ENCODE measurements at places on chromosomes 1 and 21. TPM values are rescaled to one million over a fixed set of nuclear protein-coding genes. Genes with fewer than 3 reads are reported as not detected.

VPS13D gene
- 32.4 TPM for total RNA-seq

GRCh38 chr1:64111787-64112186 is 91.6 kb upstream of the UBE2U start:
- no peak for DNase-seq

DNA sequence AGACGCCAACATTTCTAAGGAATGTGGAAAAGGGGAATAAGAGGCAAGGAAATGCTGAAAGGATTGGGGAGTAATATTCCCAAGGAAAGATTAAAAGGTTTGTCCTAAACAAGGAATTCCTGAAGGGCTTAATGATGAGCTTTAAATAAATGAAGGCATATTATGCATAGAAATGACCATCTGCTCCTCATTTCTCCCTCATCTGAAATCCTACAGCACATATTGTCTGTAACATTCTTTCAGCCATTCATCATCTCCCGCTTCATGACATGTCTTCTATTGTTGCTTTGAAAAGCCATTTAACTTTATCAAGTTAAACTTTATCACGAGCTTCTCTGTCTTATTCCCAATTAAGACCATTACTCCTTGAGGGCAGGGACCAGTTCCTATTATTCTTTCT is 608.7 kb upstream of the PLXNA2 start:
- DNase-seq: no peak

DNA sequence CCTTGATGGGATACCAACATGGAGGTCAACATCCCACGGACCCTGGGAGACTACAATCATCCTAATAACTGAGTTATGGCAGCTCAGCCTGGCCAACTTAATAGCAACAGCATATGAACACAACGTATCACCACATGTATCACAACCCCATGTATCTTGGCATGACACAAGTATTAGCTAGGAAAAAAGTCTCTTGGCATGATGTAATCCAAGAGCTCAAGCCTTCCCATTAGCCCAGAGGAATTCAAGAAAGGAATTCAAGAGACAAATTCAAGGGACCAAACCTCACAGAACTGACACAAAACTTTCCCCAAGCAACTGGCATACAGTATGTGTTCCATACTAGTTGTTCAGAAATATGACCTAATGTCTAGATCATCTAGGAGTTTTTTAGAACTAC is 100.9 kb upstream of the HMGB4 start:
- no peak for DNase-seq

GRCh38 chr1:236067854-236068454 is 3.1 kb upstream of the NID1 start:
- DNase-seq: no peak

PCAT6 gene
- total RNA-seq: 0.24 TPM

AKR7A3 gene
- 0.06 TPM for total RNA-seq

DNA sequence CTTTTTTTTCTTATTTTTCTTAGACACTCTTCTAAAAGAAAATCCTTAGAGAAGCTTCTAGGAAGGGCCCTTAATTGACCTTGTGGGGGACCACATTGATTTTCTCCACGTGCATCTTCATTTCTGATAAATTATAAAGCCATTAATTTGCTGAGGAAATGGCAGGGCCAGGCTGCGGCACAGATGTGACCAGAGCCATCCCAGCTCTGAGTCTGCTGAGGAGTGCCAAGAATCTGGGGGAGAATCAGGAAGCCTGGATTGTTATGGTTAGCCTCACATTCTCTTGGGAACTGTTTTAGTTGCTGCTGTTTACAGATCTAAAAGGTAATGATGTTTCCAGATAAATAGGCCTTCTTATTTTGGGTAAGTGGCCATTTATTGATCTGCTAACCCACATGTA is 16.2 kb downstream of the PROX1 start:
- peak; percentile 55 for DNase-seq

DNA sequence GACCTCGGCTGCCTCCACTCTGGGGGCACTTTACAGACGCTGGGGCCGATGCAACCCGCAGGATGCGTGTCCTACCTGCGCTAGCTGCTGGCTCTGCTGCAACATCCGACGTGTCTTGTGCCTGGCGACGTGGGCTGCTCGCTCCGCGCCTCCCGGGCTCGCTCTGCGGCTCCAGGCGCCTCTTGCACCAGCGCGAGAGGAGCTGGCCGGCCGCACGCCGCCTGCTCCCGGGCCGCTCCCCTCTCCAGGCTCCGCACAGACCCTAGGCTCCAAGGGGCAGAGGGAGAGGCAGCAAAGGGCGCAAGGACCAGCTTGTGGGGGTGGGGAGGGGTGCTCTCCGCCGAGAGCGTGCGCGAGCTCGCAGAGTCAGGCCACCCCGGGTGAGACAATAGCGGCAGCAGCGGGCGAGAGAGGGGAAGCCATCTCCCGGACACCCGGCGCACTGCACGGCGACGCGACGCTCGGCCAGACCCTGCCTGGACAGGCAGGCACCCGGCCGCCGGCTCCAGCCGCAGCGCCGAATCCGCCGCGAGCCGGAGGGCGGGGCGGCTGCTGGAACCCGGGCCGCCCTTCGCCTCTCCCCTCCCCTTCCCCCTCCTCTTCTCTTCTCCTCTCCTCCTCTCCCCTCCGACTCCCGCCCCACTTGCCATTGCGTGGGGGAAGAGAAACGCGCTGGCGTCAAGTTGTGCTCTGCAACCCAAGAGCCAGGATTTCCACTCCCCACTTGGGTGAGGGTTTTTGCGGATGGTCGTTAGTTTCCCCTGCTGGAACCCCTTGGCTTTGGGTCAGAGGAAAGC is at the start of gene PIK3C2B:
PIK3C2B (minus strand) TSS at position 525 of the 797 bp plus-strand sequence. CDS start 25,003 bp downstream, outside the sequence.
- peak; percentile 86 for DNase-seq

RGS2 gene
- 7.1 TPM for total RNA-seq

GRCh38 chr1:228062812-228063211 is 19.7 kb upstream of the ARF1 start:
- DNase-seq: no peak

DNA sequence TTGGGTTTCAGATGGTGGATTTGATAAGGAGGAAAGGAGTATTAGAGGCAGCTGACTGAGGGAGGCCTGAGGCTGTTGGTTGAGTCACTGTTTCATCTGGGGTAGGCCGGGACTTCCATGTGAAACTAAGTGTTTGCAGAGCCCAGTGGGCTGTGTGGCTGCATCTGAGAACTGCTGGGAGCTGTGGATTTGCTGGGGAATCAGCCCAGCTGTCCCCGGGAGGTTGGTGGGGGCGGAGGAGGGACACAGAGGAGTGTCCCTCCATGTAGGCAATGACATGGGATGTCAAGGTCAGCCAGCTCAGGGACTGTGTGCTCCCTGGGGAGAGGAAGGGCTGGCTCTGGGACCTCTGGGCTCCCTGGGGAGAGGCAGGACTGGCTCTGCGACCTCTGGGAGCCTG is 36.4 kb downstream of the SLC2A7 start:
- no peak for DNase-seq

DNA sequence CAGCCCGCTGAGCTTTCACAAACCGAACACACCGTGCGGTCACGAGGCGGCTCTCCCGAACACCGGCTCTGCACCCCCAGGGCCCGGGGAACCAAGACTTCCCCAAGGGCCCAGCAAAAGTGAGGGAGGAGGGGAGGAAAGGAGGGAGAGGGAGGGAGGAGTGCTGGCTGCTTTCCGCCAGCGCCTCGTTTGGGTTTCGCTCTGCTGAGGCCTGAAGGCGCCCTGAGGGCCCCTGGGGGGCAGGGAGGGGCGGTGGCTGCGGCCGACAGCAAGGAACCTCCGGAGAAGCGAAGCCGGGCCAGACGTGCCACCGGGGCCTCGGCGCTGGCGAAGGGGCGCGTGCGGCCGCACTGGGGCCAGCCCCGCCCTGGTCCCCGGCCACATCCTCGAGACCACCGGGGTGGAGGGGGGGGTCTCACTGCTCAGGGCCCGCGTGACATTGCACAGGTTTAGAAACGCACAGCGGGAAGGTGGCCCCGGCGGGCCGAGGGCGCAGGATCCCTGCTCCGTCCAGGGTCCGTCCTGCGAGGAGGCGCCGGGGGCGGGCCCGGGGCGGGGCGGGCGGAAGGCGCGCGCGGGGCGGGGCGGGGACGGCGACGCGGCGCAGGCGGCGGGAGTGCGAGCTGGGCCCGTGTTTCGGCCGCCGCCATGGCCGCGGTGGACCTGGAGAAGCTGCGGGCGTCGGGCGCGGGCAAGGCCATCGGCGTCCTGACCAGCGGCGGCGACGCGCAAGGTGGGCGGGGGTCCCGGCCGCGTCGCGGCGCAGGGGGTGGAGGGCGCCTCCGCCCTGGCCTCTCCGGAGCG is at the start of gene PFKL:
PFKL (plus strand) TSS at position 596 of the 804 bp plus-strand sequence; CDS start at position 649, 53 bp downstream.
- peak; percentile 68 for DNase-seq

GRCh38 chr1:7109901-7110300 is 324.6 kb downstream of the CAMTA1 start:
- DNase-seq: no peak
